ENCODE measurements at places on chromosomes 13 and 19. TPM values are rescaled to one million over a fixed set of nuclear protein-coding genes. Genes with fewer than 3 reads are reported as not detected.

SUPT20H gene
- 21.4 TPM for total RNA-seq

ALKBH6 gene
- 15.6 TPM for total RNA-seq

ZSCAN18 gene
- 12.3 TPM for total RNA-seq

ZNF417 gene
- total RNA-seq: 18.7 TPM

PRR20E gene
- not detected for total RNA-seq

MBD3L3 gene
- not detected for total RNA-seq

FGF21 gene
- total RNA-seq: not detected

LILRB1 gene
- total RNA-seq: not detected

HCST gene
- total RNA-seq: 4.6 TPM

ZNF223 gene
- total RNA-seq: 4.2 TPM

ZNF880 gene
- total RNA-seq: 12.3 TPM

FXYD1 gene
- 8.0 TPM for total RNA-seq

SHD gene
- total RNA-seq: not detected

ARHGAP35 gene
- 29.8 TPM for total RNA-seq

OPA3 gene
- total RNA-seq: 2.1 TPM

FBXW9 gene
- 8.0 TPM for total RNA-seq

OLFM2 gene
- 1.4 TPM for total RNA-seq

GNA15 gene
- not detected for total RNA-seq

All from smooth muscle cell of the coronary artery (primary cell).